ENCODE measurements at places on chromosomes 2 and 18. TPM values are rescaled to one million over a fixed set of nuclear protein-coding genes. Genes with fewer than 3 reads are reported as not detected.

- no peak for DNase-seq
Observed at GRCh38 chr2:101710036-101710435, 12.5 kb downstream of the MAP4K4 start.

- DNase-seq, result no peak
Observed at GRCh38 chr2:25419678-25420242, 78.0 kb upstream of the DNMT3A start.

- DNase-seq, result no peak
Observed at GRCh38 chr2:72603481-72603880, 222.4 kb downstream of the EXOC6B start.

DNA sequence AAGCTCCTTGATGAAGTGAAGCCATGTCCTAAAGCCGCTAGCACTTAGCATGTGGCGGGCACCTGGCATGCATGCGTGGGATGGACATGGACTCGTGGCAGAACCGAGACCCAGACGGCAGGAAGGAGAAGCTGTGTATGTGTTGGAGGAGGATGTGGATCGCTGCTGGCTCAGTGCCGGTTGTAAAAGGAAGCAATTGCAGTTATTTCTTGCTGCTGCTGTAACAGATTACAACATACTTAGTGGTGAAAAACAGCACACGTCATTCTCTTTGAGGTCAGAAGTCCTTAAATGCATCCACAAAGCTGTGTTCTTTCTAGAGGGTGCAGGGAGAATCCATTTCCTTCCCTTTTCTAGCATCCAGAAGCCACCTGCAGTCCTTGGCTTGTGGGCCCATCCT, 74.6 kb downstream of the AGAP1 start:
- DNase-seq, result no peak

DNA sequence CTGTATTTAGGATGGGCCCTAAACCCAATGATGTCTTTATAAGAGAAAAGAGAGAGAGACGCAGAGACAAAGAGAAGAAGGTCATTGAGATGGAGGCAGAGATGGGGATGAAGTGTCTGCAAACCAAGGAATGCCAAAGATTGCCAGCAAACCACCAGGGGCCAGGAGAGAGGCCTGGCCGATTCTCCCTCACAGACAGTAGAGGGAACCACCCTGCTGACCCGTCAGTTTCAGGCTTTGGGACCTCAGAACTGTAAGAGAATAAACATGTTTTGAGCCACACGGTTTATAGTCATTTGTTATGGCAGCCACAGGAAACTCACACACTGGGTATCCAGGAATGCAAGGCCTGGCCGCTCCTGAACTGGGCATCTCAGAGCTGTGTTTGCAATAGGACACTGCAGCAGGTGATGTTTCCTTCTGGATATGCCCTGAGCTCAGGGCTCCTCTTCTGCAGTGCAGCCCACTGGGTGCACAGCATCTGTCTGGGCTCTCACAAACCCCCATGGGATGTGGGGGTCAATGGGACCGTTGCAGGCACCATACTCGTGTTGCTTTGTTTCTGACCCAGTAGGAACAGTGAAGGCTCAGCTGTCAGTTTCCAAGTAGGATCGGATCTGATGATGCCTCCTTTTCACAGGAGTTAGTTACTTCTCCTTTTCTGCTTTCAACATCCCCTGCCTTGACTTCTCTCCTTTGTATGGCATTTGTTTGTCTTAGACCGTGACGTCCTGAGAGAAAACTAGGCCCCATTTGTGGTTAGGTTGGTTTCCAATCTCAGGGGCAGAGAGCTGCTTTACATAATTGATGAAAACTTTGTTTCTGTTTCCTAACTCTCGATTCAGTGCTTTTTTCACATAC, 20.8 kb downstream of the PTPN18 start:
- DNase-seq, result no peak

DNA sequence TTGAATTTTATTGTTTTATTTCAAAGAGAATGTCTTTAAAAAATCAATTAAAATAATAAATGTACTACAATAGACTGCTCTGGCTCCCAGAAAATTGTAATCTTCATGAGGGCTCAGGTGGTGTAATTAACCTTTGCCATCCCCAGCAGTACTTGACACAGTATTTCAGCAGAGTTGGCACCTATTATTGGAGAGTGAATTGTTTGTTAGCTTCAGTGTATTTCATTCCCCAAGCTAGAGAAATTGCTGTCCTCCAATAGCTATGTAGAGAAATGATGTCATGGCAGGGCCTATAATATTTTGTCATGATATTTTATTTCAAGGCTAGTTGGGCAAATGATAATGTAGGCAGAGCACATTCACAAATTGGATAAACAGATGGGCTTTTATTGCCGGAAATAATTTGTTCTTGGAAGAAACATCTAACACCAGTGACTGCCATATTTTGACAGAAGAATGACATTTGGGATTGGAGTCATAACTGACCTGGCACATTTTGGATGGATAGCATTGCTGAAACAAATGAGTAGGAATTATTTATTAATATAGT, 712.0 kb upstream of the NXPH2 start:
- no peak for DNase-seq

GRCh38 chr2:118240276-118240675, 152.0 kb downstream of the INSIG2 start:
- DNase-seq, result no peak

DNA sequence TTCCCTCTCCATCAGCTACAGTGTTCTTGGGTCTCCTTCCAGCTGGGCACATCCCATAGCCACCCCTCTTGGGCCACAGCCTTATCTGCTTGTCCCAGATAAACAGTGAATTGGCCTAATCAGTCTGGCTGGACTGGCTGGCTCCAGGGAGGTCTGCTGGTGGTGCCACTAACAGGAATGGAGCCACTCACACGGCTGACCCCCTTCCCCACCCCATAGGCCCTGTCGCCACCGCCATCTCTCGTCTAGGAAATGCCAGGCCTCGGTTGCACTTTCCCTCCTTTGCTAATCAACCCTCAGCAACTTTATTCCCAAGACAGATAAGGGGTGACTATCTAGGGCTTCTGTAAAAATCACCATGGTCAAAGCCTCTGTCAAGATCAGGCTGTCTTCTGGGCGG, 23.0 kb upstream of the TNP1 start:
- DNase-seq, result no peak

GRCh38 chr2:227460833-227461232, 11.1 kb upstream of the AGFG1 start:
- DNase-seq, result no peak

DNA sequence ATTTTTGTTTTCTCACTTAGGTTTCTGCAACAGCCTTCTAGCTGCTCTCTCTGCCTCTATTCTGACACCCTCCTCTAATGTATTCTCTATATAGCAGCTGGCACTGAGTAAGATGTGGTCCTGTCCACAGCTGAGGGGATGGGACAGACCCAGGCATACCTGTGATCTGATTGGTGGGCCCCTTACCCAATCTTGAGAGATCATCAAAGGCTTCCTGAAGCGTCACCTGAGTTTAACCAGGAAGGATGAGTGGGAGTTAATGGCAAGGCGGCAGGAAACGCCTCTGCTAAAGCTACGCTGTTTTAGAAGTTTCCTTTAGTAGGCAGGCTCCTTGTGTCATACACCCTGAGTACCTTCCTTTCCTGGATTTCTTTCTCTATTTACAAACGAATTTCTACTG, 5.7 kb upstream of the TET3 start:
- DNase-seq, result no peak

- DNase-seq, result no peak
Observed at GRCh38 chr2:70888923-70889715, 46.6 kb upstream of the ATP6V1B1 start.

DNA sequence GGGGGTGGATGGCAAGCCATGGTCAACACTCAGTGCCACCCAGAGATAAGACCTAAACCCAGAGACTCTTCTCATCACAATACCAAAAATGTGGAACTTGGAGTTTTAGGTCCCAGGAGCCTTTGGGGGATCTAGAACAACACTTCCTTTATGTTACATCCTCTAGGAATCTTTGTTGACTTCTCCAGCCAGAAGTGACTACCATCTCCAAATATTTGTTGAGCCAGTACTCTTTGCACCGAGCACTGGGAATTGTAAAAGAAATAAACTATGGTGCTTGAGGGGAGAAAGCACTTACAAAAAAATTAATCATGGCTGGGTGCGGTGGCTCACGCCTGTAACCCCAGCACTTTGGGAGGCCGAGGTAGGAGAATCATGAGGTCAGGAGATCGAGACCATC, 120.0 kb upstream of the TMEM200C start:
- no peak for DNase-seq

DNA sequence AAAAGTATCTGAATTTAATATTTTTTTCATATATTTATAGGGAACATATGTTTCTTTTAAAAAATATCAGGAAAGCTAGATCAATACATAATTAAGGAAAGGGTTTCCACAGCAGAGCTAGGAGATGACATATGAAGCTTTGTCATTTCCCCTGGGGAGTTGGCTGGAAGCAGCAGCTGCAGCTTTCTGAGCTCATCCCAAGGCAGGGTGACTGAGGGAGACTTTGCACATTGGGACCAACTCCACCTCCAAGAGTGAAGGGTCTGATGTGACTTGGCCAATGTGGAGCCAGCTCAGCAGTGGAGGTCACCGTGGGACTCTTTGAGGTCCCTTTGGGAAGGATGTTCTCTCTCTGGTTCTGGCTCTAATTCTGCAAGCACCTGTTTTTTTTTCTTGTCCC, 315.1 kb downstream of the RDH14 start:
- DNase-seq, result no peak

DNA sequence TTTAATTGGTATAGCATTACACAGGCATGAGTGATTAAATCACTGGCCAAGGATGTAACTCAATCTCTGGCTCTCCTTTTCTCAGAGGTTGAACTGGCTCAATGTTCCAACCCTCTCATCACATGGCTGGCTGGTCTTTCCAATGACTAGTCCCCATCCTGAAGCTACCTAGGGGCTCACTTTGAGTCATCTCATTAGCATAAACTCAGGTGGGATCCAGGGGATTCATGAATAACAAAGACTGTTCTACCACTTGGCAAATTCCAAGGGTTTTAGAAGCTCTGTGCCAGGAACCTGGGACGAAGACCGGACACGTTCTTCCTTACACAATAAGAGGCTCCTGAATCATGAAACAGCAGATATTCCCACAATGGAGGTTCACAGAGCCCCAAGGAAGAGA, 145.0 kb upstream of the SPATS2L start:
- no peak for DNase-seq

DNA sequence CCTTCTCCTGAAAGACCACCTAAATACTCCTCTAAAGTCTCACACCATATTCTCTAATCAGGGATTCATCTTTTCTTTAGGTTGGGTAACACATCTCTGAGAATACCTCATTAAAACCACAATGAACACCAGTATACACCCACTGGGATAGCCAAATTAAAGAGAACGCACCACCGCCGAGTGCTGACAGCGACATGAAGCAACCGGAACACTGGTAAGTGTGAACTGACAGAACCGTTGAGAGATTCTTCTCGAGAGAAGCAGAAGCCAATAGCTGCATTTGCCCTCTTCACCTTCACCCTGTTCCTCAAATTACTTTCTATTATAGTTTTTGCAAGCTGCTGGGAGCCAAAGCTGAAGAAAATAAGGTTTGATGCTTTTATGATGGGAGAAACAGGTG, 318.5 kb downstream of the FBXO15 start:
- no peak for DNase-seq

The MAP2 gene
- total RNA-seq, result 8.2 TPM

The PRSS56 gene
- not detected for total RNA-seq

The EVX2 gene
- not detected for total RNA-seq

The ZNF521 gene
- 51.8 TPM for total RNA-seq

The OSR1 gene
- 18.7 TPM for total RNA-seq
